ENCODE measurements at places on chromosomes 1 and 21.

DNA sequence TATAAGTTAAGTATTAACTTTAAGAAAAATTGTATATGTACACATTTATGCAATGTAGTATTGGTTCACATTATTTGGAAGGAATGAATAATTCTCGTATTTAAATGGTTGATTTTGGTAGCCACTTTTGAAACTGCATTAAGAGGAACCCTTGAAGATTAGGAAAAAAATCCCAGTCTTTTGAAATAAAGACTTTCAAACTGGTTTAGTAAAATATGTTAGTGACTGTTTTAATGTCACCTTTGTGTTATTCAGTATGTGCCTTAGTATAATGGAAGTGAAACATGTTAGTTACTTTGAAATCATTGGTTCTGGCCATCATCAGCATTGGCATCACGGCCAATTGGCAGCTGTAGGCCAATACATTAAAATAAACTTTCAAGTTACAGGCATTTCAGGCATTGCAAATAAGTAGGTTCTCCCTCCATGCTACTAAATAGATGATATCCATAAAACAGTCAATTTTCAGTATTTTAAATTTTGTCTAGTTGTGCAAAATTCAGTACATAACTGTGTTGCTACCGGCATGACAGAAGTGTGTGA lies 4.4 kb downstream of the MIER1 start:
- DNase-seq: no peak

- DNase-seq: no peak
Measured at GRCh38 chr1:83098131-83098530, 900.8 kb downstream of the TTLL7 start.

DNA sequence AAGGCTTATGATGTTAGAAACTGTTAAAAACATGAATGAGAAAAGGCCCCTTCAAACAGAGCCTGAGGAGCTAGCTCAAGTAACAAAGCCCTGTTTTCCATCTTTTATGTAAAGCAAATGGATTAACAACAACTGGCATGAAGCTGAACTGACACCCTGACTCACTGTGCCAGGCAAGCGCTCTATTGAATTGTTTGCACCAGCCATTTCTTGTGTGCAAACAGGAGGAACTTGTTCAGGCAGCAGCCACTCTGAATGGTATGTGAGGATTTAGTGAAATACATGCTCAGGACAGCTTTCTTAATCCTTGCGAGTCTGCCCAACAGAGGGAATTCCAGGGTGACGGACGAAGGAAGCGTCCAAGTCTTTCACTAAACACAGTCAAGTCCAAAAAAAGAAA lies 291.1 kb upstream of the ADGRL2 start:
- no peak for DNase-seq

DNA sequence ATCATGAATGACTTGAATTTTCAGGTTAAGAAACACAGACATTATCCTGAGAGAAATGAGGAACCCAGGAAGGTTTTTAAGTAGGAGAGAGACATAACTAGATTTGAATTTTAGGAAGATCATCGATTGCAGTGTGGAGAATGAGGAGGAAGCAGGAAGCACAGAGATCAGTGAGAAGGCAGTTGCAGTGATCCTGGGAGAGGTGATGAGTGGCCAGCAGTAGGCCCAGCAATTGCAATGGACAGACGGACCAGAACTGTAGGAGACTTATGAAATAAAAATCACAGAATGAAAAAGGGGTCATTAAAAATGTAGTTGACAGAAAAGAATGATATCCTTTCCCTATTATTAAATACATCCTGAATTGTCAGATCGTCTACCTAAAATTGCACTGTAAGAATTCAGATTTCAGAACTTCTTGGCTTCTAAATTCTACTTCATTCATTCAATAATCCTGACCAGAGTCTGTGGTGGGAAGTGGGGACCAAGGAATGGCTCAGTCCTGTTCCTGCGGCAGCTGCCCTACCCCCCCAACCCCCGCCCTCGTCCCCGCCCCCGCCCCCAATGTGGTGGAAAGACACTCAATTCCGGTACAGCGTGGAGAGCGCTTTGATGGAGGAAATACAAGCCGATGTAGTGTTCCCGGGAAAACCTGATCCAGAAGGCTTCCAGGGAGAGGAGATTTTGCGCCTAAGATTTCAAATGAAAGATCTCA lies 35.1 kb downstream of the SLC2A1 start:
- DNase-seq: no peak

GRCh38 chr21:15272591-15272990 lies 207.8 kb upstream of the NRIP1 start:
- no peak for DNase-seq

GRCh38 chr1:98323906-98324358 lies 337.6 kb upstream of the SNX7 start:
- peak; percentile 43 for DNase-seq

DNA sequence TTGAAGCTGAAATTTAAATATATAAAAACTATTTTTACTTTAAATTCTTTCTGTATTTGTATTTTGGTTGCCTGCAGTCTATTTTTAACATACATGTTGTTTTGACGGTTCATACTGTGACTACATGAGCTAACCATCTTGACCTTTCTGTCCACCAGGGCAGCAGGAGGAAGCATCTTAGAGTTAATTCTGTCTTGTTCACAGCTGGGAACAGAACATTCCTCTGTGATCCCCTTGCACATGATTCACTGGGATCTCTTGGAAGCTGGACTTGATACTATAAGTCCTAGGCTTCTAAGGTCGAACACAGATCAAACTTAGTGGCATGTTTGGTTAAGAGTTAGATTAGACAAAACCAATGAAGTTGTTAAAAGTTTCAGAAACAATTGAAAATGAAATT lies 99.7 kb downstream of the NFIA start:
- no peak for DNase-seq

DNA sequence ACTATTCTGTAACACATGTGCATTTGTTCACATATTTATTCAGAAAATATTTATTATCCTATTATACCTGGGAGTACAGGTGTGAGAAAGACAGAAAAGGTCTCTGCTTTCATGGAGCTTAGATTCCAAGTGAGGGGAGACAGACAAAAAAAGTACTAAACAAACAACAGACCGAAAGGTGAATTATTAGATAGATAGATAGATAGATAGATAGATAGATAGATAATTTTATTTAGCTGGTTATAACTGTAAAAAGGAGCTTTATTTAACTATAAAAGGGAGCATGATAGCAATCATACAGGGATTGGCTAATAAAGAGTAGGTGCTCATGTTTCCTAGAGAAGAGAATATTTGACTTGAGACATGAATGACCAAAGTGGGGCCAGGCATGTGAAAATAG lies 119.4 kb downstream of the TNFSF18 start:
- DNase-seq: no peak

DNA sequence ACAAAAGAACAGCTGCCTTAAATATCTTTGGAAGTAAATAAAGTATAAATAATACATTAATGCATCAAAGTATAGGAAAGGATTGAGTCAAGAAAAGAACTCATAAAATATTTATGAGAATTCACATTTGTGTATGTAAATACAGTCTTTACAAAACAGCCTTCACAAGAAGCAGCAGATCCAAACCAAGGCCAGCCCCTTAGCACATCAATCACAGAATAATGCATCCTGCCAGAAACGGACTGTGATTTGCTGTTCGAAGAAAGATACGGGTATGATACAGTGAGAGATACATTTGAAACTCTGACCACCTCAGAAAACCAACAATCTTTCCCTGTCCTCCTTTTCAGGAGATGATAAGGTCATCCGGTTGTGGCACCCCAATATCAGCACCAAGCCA lies 70.9 kb downstream of the WDR64 start:
- DNase-seq: no peak

DNA sequence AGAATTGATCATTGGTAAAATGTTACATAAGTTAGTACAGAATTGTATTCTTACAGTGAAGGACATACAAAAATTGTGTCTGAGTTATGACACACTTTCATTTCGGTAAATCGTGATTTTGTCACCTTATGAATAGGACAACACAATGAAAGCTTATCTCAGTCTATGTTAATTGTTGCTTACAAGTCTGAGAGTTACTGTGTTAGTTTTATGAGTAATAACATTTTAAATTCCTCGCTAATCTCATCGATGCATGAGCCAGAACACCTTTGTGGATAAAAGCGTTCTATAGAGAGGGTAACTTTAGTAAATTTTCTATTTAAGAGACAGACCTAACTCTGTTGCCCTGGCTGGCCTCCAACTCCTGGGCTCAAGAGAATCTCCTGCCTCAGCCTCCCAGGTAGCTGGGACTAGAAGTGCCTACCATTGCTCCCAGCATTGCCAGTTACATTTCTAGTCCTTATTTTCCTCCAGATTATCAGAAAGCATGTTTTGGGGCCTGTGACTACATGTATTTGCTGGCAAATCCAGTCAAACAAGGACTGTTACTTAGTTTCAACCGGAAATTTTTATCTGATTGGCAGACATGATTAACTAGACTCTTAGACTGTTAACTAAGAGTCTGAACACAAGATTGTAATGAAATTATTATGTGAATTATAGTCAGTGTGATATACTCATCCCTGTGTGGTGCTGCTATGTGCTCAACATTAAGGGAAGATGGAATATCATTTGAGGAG lies 3.0 kb downstream of the PRRC2C start:
- no peak for DNase-seq

- no peak for DNase-seq
Measured at GRCh38 chr1:170030212-170030611, 44.3 kb downstream of the KIFAP3 start.

- no peak for DNase-seq
Measured at GRCh38 chr1:110616587-110616986, 10.4 kb upstream of the KCNA2 start.

GRCh38 chr1:84853741-84854721 lies 39.0 kb downstream of the LPAR3 start:
- DNase-seq: peak; percentile 84

DNA sequence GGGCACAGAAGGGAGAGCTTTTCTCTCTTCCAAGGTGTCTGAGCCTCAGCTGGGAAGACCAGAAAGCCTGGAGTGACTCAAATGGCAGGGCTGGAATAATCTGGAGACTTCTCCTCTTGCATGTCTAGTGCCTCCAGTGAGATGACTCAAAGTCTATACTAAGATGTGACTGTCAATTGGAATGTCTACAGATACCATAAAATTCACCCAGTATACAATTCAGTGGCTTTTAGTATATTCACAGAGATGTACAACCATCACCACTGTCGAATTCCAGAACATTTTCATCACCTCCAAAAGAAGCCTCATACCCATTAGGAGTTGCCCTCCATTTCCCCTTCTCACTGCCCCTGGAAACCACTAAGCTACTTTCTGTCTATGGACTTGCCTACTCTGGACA lies 47.9 kb upstream of the CNN3 start:
- no peak for DNase-seq

DNA sequence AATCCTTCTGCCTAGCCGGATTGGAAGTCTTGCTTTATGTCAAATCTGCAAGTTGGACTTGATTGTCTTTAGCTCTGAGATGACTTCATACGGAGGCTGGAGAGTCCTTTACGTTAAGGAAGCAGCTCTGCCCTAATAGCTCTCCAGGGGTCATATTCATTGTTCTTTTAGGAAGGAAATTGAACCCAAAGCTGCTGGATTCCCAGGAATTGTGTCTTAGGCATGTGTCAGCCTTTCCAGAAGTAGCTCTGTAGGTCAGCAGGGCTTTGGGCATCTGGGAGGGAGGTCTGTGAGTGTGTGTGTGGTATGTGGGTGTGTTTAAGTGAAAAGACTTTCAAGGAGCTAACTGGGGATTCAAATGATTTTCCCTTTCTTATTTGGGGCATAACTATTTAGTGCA lies 82.4 kb downstream of the ABCA4 start:
- no peak for DNase-seq

GRCh38 chr1:230794871-230795605 lies 47.9 kb downstream of the CAPN9 start:
- no peak for DNase-seq

- no peak for DNase-seq
Measured at GRCh38 chr1:47951026-47951425, 46.2 kb downstream of the TRABD2B start.

GRCh38 chr1:44631333-44631646 lies 43.0 kb downstream of the TMEM53 start:
- DNase-seq: no peak

DNA sequence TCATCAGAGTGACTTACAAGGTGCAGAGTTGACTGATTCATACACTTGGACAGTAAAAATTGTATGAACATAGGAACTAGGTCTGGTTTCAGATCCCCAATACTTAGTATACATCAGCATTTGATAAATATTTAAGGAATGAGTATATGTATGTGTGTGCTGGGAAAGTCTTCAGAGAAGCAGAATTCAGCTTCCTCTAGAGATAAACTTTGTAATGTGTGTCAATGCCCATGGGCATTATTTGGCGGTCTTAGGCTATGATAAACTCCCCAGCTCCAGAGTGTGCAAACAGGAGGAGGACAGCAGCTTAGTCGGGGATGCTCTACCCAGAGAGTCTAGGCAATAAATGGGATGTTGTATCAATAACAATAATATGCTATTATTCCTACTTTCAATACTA lies 2.9 kb upstream of the CAMK1G start:
- no peak for DNase-seq

DNA sequence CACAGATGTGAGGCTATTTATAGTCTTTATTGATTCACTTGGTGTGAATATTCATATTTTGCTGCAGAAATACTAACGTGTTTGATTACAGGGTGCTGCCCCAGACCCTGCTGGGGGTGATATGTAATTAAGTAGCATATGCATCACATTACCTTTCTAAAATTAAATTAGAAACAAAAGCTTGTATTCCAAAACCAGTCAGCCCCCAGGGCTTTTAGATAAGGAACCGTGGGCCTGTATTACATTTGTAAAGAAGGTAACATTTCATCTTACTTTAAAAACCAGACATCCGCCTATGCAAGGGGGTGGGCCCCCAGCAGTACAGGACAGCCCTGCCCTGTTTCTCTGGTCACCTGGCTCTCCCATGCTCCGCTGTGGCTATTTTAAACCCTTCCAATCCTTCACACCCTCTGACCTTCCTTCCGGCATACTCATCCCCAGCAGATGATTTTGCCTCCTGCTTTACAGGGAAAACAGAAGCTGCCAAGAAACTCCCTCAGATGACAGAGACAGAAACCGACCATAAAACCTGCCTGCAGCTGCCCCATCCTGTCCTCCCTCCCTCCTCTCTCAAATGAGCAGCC lies 22.0 kb upstream of the KCNC4 start:
- DNase-seq: no peak

DNA sequence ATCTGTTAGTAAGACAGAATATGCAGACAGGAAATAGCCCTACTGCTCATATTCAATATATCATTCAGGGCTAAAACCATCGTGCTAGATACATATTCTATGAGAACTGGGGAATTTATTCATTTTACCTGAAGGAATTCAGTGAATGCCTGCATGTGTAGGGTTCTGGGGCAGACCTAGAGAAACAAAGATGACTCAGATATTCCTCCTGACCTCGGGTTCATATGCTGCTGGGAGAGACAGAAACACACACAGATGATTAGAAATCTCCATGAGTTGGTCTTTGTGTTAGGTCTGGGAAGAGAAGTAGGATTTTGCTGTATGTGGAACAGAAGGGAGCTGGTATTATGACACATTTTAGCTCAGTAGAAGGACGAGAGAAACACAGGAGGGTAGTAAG lies 176.5 kb upstream of the ST6GALNAC5 start:
- DNase-seq: no peak

DNA sequence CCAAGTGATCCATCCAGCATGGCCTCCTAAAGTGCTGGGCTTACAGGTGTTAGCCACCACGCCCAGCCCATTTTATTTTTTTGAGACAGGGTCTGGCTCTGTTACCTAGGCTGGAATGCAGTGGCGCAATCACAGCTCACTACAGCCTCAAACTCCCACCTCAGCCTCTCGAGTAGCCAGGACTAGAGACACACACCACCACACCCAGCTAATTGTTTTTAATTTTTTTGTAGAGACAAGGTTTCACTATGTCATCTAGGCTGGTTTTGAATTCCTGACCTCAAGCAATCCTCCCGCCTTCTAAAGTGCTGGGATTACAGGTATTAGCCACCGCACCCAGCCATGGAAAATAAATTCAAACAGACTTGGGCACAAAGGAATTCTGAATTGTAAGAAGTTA lies 31.9 kb downstream of the PUM1 start:
- DNase-seq: no peak
